ENCODE measurements at places on chromosomes 11 and 22. TPM values are rescaled to one million over a fixed set of nuclear protein-coding genes. Genes with fewer than 3 reads are reported as not detected.

SLC6A5 gene
- total RNA-seq: not detected

GDPD4 gene
- total RNA-seq: not detected

VSIG10L2 gene
- total RNA-seq: not detected

TSPAN32 gene
- total RNA-seq: 0.62 TPM

CRY2 gene
- 30.2 TPM for total RNA-seq

GRCh38 chr11:12389676-12390657, 12.6 kb downstream of the PARVA start:
- DNase-seq: no peak

- no peak for DNase-seq
Observed at GRCh38 chr11:73249853-73250783, 22.0 kb upstream of the P2RY6 start.

DNA sequence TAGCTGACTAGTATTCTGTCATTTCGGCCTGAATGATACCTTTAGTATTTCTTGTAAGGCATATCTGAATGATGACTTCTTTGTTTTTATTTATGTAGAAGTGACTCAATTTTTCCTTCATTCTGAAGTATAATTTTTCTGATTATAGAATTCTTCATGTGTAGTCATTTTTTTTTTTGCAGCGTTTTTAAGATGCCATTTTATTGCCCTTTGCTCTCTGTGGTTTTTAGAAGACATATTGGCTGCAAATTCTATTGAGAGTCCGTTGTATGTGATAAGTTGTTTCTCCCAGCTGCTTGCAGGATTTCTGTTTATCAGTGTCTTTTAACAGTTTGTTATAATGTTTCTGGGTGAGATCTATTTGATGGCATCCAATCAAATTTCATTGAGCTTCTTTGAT, 1224.8 kb downstream of the JRKL start:
- no peak for DNase-seq

GRCh38 chr11:123775715-123776549, 21.6 kb upstream of the OR6X1 start:
- DNase-seq: no peak

- DNase-seq: no peak
Observed at GRCh38 chr11:113587308-113587739, 112.1 kb upstream of the DRD2 start.

DNA sequence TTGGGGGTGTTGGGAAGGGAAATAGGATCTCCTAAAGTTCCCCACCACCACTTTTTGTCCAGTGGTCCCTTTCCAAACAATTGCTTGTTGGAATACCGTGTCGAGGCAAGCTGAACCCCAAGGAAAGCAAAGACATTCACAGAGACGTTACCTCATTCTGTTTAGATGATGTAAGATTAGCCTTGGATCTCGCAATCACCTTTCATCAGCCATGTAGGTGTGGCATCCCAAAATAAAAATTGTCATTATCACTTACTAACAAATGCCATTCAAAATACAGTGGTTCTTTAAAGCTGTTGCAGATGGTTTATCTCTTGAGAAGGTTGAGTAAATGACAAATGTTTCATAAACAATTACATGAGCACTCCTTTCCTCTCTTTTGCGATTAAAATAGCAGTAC, 86.5 kb upstream of the SLC25A18 start:
- DNase-seq: no peak

DNA sequence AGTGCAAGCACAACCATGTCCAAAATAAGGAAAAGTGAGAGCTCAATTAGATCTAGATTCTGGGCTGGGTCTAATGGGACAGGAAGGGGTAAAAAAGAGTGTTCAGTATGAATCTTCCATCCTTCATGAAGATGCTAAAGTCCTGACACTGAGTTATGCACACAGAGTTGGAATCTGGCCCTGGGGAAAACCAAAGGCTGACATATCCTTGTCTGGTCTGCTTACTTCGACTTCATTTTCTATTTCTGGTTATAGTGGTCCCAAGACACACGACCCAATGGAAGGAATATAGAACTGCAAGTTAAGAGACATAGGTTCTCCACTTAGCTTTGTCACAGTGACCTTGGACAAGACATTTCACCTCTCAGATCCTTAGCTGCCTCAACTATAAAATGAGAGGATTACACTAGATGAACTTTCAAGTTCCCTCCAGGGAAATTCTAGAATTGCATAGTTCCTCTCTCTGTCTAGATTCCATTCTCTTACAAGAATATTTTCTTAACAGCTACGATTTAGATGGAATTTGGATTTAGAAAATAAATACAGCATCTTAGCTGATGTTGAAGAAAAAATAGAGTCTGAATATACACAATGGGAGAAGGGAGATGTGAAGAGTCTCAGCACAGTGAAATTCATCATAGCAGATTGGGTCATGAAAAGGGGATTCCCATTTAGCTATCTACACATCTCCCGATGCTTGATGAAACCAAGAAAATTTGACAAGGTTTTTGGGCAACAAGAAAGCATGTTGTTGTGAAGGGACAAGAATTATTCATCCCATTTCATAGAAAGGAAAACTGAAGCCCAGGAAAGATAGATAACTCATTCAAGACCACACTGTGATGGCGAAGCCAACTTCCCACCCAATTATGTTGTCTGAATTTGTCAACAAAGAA, 3.3 kb downstream of the BLID start:
- DNase-seq: no peak

MLC1 gene
- total RNA-seq: not detected

TMEM86A gene
- total RNA-seq: 1.4 TPM

- no peak for DNase-seq
Observed at GRCh38 chr11:19730373-19730772, 17.7 kb downstream of the NAV2 start.

GRCh38 chr22:41290262-41291221, 4.6 kb upstream of the RANGAP1 start:
- no peak for DNase-seq

GRCh38 chr22:36253523-36254490, 874 bp downstream of the APOL1 start:
- no peak for DNase-seq

DNA sequence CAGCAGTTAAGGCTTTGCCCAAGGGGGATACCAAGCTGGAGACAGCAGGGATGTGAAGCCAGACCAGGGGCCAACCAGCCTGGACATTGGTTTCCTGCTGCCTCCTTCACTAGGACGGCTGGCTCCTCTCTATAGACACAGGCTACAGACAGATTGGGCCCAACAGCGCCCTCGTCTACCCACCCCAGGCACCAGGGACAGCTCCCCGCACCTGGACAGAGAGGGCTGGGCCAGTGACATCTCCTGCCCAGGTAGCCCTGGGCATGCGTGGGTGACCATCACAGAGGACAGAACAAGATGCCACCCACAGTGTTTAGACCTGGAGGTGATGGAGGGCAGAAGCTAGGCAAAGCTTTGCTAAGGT, 1.2 kb downstream of the DKK3 start:
- DNase-seq: no peak

RFPL2 gene
- total RNA-seq: not detected

MYRF gene
- 14.9 TPM for total RNA-seq

DNA sequence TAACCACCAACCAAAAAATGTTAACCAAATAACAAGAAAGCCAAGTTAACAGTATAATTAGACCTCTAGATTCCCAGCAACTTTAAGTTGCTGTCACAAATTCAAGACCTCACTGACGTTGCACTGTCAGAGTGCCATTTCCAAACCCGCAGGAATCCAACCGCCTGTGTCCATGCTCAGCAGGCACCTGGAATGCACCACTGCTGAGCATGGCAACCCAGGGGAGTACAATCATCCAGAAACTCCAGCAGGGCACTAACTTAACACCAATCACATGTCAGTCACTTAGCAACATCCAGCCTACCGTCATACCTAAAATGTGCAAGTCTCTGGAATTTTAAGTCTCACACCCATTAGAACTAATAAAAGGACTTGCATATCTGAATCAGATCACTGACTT, 48.8 kb downstream of the SMCO4 start:
- DNase-seq: no peak

DNA sequence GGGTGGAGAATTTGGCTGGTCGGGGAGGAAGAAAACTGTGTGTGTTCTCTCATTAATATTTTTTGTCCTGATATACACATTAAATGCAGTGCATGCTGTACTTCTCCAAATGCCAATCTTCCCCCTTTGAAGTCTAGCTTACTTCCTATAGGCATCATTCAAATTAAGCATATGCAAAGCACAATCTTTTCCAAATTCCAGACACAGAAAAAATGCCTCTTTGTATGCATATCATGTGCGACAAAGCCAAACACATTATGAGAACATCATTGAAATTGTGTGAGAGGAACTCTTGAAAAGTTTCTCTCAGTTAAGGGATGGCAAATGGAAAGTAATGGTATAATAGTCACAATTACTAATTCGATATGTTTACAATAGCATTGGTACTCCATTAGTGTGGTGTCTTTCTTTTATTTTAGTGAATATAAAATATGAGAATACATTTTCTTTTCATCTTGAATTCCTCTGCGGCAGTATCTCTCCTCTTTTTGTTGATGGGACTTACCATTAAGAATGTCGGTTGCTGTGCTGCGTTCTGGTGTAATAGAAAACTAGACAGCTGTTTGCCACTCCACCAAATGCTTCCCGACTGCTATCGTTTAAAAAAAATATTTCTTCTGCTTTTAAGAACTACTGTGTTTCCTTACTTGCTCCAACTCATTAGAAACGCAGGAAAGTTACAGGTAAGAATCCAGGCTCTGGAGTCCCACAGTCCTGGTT, 19.3 kb upstream of the NRIP3 start:
- DNase-seq: no peak

GRCh38 chr11:108854346-108854745, 189.5 kb downstream of the DDX10 start:
- no peak for DNase-seq

GRCh38 chr11:104033561-104033960, 2.9 kb upstream of the DDI1 start:
- no peak for DNase-seq

GRCh38 chr22:45332001-45332400, 22.3 kb downstream of the FAM118A start:
- DNase-seq: no peak

- no peak for DNase-seq
Observed at GRCh38 chr11:1854949-1855885, 2.3 kb downstream of the LSP1 start.

GRCh38 chr11:122040464-122040863, 75.6 kb downstream of the BLID start:
- no peak for DNase-seq

VPREB1 gene
- not detected for total RNA-seq

OR5B21 gene
- not detected for total RNA-seq

GRCh38 chr11:14237444-14237961, 121.5 kb downstream of the RRAS2 start:
- no peak for DNase-seq

DNA sequence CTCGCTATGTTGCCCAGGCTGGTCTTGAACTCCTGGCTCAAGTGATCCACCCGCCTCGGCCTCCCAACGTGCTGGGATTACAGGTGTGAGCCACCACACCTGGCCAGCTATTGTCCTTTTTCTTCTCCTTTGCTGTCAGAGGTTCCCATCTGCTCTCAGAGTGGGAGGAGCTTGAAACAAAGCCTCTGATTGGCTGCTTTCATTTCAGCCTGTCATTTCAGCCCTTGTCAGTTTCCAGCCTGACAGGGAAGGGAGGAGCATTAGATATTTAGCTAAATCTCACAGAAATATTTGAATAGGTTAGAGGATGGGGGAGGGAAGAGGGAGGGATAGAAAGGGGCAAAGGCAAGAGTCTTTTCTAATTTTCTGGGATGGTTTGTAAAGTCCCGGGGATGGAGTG, 8.7 kb downstream of the SLC22A6 start:
- DNase-seq: no peak

- DNase-seq: no peak
Observed at GRCh38 chr22:20550057-20550817, 42.8 kb downstream of the MED15 start.

GAB4 gene
- total RNA-seq: not detected
